Right lung (tissue), 10 donors: ENCODE measurements at places on chromosomes 2 and 18.
A peak's percentile ranks its signal among the peaks of the same experiment; 100 is the strongest.

DNA sequence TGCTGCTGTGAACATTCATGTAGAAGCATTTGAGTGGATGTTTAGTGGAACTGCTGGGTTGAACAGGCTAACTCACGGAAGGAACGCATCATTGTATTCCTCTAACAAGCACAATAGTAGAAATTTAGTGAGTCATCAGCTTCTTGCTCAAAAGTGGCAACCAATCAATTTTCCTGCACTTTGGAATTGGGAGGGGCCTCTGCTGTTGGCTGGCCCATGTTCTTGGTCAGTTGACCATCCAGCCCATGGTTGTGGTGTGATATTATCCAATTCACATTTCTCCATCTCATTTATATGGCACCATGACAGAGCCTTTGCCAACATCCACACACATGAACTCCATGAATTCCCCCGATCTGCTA, 95.0 kb downstream of the TNFRSF11A start:
- no peak for DNase-seq

GRCh38 chr2:187775196-187775595, 221.0 kb upstream of the TFPI start:
- no peak for DNase-seq

DNA sequence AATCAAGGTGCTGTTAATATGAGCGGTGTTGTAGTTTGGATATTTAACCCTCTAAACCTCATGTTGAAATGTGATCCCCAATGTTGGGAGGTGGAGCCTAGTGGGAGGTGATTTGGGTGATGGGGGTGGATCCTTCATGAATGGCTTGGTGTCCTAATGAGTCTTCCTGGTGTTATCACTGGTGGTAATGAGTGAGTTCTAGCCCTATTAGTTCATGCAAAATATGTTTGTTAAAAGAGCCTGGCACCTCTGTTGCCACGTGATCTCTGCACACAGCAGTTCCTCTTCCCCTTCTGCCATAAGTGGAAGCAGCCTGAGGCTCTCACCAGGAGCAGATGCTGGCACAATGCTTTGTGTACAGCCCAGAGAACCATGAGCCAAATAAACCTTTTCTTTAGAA, 158.4 kb downstream of the FMNL2 start:
- no peak for DNase-seq

- DNase-seq: peak; percentile 81
Observed at GRCh38 chr2:173354582-173355131, at the start of gene CDCA7. Gene CDCA7, plus strand, starts transcription at chr2:173354872. Its CDS starts 92 bp downstream, at chr2:173354964.

- DNase-seq: no peak
Observed at GRCh38 chr2:127648321-127648720, 2.4 kb downstream of the GPR17 start.

DNA sequence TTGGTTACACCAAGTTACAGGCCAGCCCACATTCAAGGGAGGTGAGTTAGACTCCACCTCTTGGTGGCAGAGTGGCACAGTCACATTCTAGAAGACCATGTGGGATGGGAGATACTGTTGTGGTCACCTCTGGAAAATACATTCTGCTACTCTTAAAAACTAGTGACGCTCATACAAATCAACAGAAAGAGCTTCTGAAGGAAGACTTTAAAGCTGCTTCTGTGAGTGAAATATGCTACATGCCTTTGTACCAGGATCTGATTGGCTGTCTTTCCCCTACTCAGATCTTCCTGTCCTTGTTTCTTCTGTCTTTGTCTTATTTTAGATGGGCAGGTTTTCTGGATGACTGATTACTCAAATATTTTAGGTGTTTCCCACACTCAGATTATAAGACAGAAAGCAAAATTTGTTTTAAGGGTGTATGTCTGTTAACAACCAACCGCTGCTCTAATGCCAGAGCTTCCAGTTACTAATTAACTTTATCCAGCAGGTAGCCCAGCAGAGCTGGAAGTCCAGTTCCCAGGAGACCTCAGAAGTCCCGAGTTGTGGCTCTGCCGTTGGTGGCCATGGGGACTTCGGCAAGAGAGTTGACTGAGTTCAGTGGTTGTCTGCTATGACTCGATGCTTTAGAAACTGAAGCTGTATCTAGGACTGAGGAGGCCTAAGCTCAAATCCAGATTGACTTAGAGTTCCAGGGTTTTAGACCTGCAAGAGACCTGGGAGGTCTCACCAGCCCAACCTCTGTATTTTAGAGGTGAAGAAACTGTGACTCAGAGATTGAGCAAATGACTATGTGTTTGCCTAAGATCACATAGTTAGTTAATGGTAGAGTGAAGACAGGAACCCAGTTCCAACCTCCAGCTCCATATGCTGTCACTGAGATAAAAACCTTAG, 7.4 kb downstream of the IL1R2 start:
- no peak for DNase-seq

GRCh38 chr2:215884451-215885087, 128.8 kb downstream of the MREG start:
- no peak for DNase-seq
